ENCODE measurements at places on chromosomes 6 and 20. TPM values are rescaled to one million over a fixed set of nuclear protein-coding genes. Genes with fewer than 3 reads are reported as not detected.
A peak's percentile ranks its signal among the peaks of the same experiment; 100 is the strongest.

- H3K4me1 ChIP-seq: no peaks in the 10 kb centered on the region
- no peak for DNase-seq
- H3K36me3 ChIP-seq: no peaks in the 10 kb centered on the region
These were observed 42.8 kb downstream of the SLC35B3 start for GRCh38 chr6:8392569-8392968.

ANGPT4 gene
- total RNA-seq: under 0.01 TPM

DNA sequence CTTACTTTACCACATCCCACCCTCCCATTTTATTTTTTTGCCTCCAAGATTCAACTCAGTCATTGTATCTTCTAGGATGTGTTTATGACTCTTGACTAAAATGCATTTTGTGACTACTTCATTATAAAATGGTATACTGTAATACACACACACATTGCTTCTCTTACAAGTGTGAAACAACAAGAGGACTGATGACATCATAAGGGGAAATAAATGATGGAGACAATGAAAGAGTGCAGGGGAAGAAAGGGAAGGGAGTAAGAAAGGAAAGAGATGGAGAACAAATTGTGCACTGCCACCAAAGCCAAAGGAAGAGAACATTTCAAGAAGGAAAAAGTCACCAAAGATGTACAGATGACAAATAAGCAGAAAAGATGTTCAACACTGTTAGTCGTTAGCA is 102.6 kb downstream of the CD164 start:
- no peak for DNase-seq
- no peaks in the 10 kb centered on the region for H3K36me3 ChIP-seq
- no peaks in the 10 kb centered on the region for H3K4me1 ChIP-seq
- no peak overlapping the region for H3K27ac ChIP-seq
- no peaks in the 10 kb centered on the region for H3K27me3 ChIP-seq
- H3K4me3 ChIP-seq: no peak overlapping the region

GRCh38 chr6:105001063-105001462 is 44.2 kb downstream of the LIN28B start:
- no peaks in the 10 kb centered on the region for H3K27me3 ChIP-seq
- H3K27ac ChIP-seq: no peak overlapping the region
- no peaks in the 10 kb centered on the region for H3K36me3 ChIP-seq
- H3K4me1 ChIP-seq: no peaks in the 10 kb centered on the region
- no peak overlapping the region for H3K4me3 ChIP-seq

- H3K4me1 ChIP-seq: no peaks in the 10 kb centered on the region
- H3K36me3 ChIP-seq: no peaks in the 10 kb centered on the region
- peak; percentile 72 for DNase-seq
- no peak overlapping the region for H3K4me3 ChIP-seq
- no peak overlapping the region for H3K27ac ChIP-seq
These were observed 405.3 kb upstream of the HS3ST5 start for GRCh38 chr6:114747995-114748625.

- no peaks in the 10 kb centered on the region for H3K27me3 ChIP-seq
- no peaks in the 10 kb centered on the region for H3K36me3 ChIP-seq
- no peak overlapping the region for H3K4me3 ChIP-seq
These were observed 472.3 kb downstream of the MMUT start for GRCh38 chr6:48990739-48991138.

GRCh38 chr6:81309811-81310210 is 442.7 kb downstream of the TENT5A start:
- no peaks in the 10 kb centered on the region for H3K36me3 ChIP-seq
- H3K27me3 ChIP-seq: no peaks in the 10 kb centered on the region
- no peaks in the 10 kb centered on the region for H3K4me1 ChIP-seq
- no peak overlapping the region for H3K27ac ChIP-seq

HLA-B gene
- 244 TPM for total RNA-seq

- H3K4me3 ChIP-seq: no peak overlapping the region
- H3K27ac ChIP-seq: no peak overlapping the region
- DNase-seq: no peak
- no peaks in the 10 kb centered on the region for H3K27me3 ChIP-seq
- peaks cover 7% of the 10 kb centered on the region for H3K4me1 ChIP-seq
These were observed 45.2 kb downstream of the PPP1R3G start for GRCh38 chr6:5130135-5130866.

DNA sequence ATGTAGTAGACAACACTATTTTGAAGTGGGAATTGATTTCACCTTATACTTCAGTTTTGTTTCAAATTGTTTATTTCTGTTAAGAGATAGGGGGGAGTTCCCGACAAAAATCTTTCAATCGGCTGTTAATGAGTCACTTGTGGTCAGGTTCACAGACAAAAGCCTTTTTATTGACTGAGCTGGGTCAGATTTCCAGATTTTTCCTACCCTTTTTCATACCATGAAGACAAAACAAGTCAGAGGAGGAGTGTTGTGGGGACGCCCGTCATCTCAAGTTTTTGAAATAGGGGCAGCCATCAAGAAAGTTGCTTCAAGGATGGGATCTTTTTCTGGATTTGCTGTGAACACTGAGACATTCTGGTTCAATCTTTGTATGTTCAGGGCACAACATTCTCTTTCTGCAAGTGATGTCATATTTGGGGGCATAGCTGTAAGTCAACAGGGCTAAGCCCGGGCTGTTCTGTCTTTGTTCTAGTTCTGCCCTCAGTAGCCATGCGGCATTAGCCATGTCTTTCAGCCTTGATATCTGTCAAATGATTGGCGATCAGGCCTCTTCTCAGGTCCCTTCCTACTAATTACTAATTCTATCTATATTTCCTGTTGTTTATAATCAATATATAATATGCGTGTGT is 496.0 kb upstream of the MARCKS start:
- no peak overlapping the region for H3K4me3 ChIP-seq
- H3K27ac ChIP-seq: no peak overlapping the region
- DNase-seq: peak; percentile 59
- peaks cover 10% of the 10 kb centered on the region for H3K4me1 ChIP-seq

GRCh38 chr6:90369651-90370050 is 73.0 kb upstream of the BACH2 start:
- no peaks in the 10 kb centered on the region for H3K27me3 ChIP-seq
- H3K27ac ChIP-seq: peak overlapping the region; percentile 62
- H3K4me1 ChIP-seq: peaks cover 8% of the 10 kb centered on the region

DNA sequence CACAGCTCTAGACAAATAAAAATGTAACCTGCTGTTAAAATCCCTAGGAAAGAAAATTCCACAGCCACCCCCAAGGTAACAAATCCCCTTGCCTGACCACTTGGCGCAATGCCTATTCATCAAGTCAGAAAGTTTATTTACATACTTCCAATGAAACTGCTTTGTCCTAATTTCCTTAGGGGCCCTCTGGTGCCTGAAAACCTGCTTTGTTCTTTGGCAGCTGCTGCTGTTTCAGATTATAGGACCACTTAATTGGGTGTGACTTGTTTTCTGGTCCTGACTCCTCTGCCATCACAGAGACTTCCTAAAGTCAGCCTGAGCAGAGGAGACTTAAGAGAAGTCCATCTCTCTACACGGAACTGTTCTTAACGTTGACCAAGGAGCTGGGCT is 323.6 kb downstream of the UBE3D start:
- peaks cover 5% of the 10 kb centered on the region for H3K27me3 ChIP-seq
- no peak for DNase-seq
- no peaks in the 10 kb centered on the region for H3K36me3 ChIP-seq
- no peaks in the 10 kb centered on the region for H3K4me1 ChIP-seq
- no peak overlapping the region for H3K27ac ChIP-seq
- no peak overlapping the region for H3K4me3 ChIP-seq

DNA sequence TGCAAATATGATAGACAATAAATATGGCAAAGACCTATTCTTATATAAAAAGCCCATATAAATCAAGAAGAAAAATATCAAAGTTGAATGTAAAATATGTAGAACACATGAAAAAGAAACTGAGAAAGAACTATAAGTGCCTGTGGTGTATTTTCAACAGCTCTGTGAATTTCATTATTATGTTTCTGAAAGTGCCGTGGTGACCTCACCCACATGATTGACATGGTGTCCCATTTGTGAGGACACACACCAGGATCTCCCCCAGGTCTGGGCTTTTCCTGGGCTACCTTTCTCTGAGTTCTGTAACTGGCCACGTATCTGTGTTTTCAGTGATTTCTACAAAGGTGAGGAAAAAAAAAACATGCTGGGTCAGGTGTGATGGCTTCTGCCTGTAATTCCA is 86.7 kb downstream of the BMP6 start:
- no peaks in the 10 kb centered on the region for H3K36me3 ChIP-seq
- H3K4me1 ChIP-seq: no peaks in the 10 kb centered on the region
- H3K27ac ChIP-seq: no peak overlapping the region
- DNase-seq: no peak
- no peak overlapping the region for H3K4me3 ChIP-seq

DNA sequence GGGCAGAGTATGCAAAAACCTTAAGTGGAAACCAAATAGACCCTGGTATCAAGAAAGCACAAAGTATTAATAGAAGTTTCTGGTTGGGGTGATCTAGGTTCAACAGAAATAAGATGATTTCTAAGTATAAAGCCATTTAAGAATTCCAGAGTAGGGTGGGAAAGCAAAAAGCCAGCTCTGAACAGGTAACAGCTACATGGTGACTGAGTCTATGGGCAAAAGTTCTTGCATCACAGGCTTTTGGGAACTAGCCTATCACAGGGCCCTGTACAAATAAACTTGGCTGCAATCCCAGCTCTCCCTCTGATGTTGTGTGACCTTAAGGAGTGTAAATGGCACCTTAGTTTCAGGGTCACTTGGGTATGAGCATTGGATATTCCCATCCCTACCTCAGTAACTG is 5.5 kb downstream of the TCF19 start:
- peaks cover 9% of the 10 kb centered on the region for H3K4me1 ChIP-seq
- no peaks in the 10 kb centered on the region for H3K27me3 ChIP-seq
- H3K27ac ChIP-seq: no peak overlapping the region
- H3K36me3 ChIP-seq: peaks cover 3% of the 10 kb centered on the region
- no peak overlapping the region for H3K4me3 ChIP-seq

- no peaks in the 10 kb centered on the region for H3K27me3 ChIP-seq
- H3K27ac ChIP-seq: no peak overlapping the region
- H3K4me1 ChIP-seq: no peaks in the 10 kb centered on the region
- DNase-seq: no peak
- H3K4me3 ChIP-seq: no peak overlapping the region
- no peaks in the 10 kb centered on the region for H3K36me3 ChIP-seq
These were observed 5.9 kb downstream of the TGM6 start for GRCh38 chr20:2386516-2387179.

GRCh38 chr6:149385998-149386646 is 13.9 kb upstream of the SUMO4 start:
- H3K27ac ChIP-seq: no peak overlapping the region
- no peaks in the 10 kb centered on the region for H3K27me3 ChIP-seq
- H3K36me3 ChIP-seq: peaks cover 4% of the 10 kb centered on the region
- no peak for DNase-seq
- no peaks in the 10 kb centered on the region for H3K4me1 ChIP-seq
- no peak overlapping the region for H3K4me3 ChIP-seq

ZBTB24 gene
- 8.0 TPM for total RNA-seq

GRCh38 chr6:53752440-53752839 is 42.4 kb upstream of the LRRC1 start:
- no peak for DNase-seq
- H3K4me3 ChIP-seq: no peak overlapping the region
- no peaks in the 10 kb centered on the region for H3K4me1 ChIP-seq

GRCh38 chr6:157032923-157033322 is 255.7 kb downstream of the ARID1B start:
- no peak for DNase-seq
- H3K4me1 ChIP-seq: no peaks in the 10 kb centered on the region

- no peaks in the 10 kb centered on the region for H3K4me1 ChIP-seq
- no peak overlapping the region for H3K4me3 ChIP-seq
- peak overlapping the region; percentile 54 for H3K27ac ChIP-seq
- peak; percentile 97 for DNase-seq
These were observed 26.3 kb upstream of the TFAP2A start for GRCh38 chr6:10441004-10441654.

- no peaks in the 10 kb centered on the region for H3K36me3 ChIP-seq
- no peak for DNase-seq
- H3K27me3 ChIP-seq: no peaks in the 10 kb centered on the region
- H3K4me3 ChIP-seq: no peak overlapping the region
These were observed 135.1 kb downstream of the QRSL1 start for GRCh38 chr6:106764353-106764980.

DNA sequence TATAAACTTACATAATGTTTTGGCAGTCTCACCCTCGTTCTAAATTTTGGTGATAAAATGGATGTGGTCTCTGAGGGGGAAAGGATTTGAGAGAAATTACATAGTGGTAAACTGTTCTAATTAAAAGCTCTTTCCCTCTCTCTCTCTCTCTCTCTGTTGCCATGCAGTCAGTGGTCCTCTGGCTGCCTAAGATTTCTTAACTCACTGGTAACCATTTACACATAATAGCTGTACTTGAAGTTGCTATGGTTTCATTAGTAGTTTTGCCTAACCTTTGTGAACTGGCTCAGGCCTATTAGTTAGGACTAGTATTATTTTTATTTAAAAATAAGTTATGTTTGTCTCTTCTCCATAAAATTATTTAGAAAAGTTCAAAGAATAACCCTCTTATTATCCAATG is 42.0 kb downstream of the MAPK14 start:
- H3K4me1 ChIP-seq: no peaks in the 10 kb centered on the region
- DNase-seq: no peak
- no peak overlapping the region for H3K27ac ChIP-seq
- H3K27me3 ChIP-seq: no peaks in the 10 kb centered on the region
- no peak overlapping the region for H3K4me3 ChIP-seq

DNA sequence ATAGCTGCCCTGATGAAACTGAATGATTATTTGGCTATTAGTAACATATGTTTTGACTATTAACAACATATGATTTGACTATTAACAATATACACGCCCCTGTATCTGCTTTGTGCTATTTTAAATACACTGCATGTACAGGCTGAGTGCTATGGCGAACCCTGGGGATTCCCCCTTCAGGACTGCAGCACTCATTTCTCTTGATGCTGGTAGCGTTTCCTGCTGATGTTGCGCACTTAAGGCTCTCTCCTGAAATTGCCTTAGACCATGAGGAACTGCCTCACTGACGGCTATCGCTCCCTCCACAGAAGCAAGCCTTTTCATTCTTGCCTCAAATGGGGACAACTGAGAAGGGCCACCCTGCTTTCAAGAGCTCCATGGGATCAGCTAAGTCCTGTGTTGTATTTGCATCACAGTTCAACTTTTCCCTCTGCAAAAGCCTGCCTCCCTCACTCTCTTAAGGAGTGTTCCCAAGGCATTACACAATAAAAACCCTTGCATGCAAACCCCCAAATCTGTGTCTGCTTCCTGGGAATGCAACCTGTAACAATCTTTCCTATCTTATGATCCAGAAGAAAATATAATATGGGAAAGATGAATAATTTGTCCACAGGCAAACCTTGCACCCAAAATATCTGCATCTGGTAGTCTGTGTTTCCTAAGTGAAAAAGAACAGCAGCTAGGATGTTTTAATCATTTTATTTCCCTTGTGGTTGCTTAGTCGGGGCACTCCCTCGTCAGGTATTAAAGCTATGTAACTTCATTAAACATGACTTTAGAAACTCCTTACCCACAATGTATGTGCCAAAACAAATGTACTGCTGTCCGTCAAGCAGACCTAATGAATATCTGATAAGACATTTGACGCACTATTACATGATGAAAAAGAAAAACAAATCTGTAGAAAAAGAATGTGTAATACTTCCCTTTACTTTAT is 456.4 kb downstream of the COL12A1 start:
- no peaks in the 10 kb centered on the region for H3K27me3 ChIP-seq
- no peaks in the 10 kb centered on the region for H3K4me1 ChIP-seq
- H3K27ac ChIP-seq: no peak overlapping the region
- peak; percentile 87 for DNase-seq
- H3K4me3 ChIP-seq: no peak overlapping the region

Data from fibroblast of lung (primary cell).